Aorta (tissue), 5 donors: ENCODE measurements at places on chromosomes 2 and 18. TPM values are rescaled to one million over a fixed set of nuclear protein-coding genes. Genes with fewer than 3 reads are reported as not detected.

PNKD gene
- 91.2 TPM for polyA plus RNA-seq

DSG4 gene
- polyA plus RNA-seq: not detected

MC2R gene
- polyA plus RNA-seq: not detected

MARCO gene
- 0.54 TPM for polyA plus RNA-seq

REEP1 gene
- 4.5 TPM for polyA plus RNA-seq

ALPG gene
- not detected for polyA plus RNA-seq

ZSWIM2 gene
- polyA plus RNA-seq: not detected

SEMA4F gene
- polyA plus RNA-seq: 6.7 TPM

CEP192 gene
- polyA plus RNA-seq: 12.7 TPM

MEP1B gene
- polyA plus RNA-seq: not detected

C1QL2 gene
- 0.10 TPM for polyA plus RNA-seq

DOK1 gene
- 16.3 TPM for polyA plus RNA-seq

- no peak for DNase-seq
These were observed 277.8 kb downstream of the TCF4 start for GRCh38 chr18:55310044-55310676.

- DNase-seq: no peak
These were observed 316 bp downstream of the FKBP7 start for GRCh38 chr2:178478130-178478438.

DNA sequence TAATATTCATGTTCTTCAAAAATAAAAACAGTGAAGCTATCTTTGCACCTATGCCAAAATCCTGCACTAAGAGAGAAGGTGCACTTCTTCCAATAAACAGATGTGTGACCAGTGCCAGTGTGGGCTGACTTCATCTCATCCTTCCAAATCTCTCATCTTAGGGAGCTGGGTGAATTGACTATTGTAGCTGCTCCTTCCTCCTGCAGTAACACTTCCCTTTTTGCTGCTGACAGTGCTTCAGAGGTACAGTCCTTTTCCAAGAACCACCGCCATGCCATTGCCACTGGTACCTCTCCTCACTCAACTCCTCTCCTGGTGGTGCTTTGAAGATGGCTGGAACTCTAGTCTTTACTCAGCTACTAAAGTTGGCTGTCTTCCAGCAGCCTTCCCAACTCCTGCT, 42.1 kb upstream of the ARHGAP25 start:
- no peak for DNase-seq

DNA sequence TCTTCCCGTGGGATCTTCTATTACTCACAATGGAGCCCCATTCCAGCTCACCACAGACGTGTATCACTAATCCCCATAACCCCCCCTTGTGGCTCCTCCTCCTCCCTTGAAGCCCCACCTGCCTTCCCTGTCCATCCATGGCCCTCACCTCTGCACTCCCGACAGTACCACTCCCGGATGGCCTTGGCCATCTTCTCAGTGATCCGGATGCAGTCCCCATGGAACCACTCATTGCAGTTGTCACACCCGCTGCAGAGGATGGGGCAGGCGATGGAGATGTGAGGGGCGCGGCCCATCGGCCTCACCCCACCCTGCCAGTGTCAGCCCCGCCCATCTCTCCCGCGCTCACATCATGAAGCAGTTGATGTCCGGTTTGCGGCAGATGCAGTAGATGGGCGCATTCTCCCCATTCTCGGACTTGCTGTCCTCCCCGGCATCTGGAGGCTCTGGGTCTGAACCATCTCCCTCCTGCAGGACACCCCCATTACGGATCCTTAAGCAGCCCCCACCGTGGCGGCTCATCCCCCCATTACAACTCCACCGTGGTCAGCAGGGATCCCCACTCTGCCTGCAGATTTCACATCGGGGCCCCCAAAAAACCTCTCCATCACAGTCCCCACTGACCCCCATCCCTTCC, 983 bp downstream of the CXXC1 start:
- DNase-seq: no peak

GRCh38 chr18:31498574-31499524, 872 bp downstream of the DSG2 start:
- no peak for DNase-seq

GRCh38 chr2:221571025-221571550, 1.0 kb downstream of the EPHA4 start:
- no peak for DNase-seq

DNA sequence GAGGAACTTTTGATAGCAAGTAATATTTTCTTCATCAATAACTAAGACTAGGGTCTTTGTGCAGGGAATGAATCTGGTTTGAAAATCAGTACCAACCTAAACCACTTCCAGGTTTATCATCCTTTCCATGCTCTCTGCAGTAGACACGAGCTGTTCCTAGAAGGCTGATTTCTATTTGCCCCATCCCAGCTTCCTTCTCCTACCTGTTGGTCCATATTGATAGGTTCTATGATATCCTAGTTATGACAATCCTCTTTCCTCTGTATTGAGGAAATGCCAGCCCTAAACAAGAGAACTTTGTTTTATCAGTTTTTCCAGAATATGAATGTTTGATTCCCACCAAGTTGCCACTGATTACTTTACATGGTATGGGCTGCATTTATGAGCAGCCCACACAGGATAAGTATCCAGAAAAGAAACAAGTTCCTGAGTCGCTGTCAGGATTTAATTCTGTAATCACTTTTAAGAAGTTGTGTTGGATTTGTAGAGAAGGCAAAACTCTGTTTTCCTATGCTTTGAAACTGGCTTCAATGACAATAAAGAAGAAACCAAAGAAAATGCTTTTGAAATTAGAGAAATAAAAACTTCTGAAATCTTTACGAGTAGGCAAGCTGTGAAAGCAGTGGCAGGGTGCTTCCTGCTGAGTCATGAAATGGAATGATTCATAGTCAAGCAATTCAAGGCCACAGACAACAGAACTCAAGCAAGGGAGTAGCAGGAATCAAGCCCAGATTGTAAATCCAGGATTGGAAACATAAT, 37.3 kb upstream of the TANK start:
- peak; percentile 56 for DNase-seq

- DNase-seq: no peak
These were observed 28.3 kb downstream of the PKP4 start for GRCh38 chr2:158484892-158485556.

DNA sequence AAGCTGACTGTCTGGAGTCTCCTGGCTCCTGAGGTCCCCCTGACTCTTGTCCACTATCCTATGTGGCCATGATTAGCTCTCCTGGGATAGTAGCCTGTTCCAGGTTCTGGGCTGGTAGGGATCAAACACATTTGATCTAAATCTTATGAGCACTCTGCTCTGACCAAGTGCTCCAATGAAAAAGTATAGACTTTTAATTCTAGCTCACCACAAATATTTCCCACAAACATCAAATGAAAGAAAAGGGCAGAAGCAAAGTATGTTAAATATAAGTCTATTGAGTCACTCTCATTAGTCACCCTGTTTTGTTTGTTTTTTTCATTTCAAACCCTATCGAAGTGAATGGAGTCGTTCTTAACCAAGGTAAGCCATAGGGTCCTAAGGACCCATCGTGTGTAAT, 39.7 kb upstream of the NEDD4L start:
- no peak for DNase-seq

DNA sequence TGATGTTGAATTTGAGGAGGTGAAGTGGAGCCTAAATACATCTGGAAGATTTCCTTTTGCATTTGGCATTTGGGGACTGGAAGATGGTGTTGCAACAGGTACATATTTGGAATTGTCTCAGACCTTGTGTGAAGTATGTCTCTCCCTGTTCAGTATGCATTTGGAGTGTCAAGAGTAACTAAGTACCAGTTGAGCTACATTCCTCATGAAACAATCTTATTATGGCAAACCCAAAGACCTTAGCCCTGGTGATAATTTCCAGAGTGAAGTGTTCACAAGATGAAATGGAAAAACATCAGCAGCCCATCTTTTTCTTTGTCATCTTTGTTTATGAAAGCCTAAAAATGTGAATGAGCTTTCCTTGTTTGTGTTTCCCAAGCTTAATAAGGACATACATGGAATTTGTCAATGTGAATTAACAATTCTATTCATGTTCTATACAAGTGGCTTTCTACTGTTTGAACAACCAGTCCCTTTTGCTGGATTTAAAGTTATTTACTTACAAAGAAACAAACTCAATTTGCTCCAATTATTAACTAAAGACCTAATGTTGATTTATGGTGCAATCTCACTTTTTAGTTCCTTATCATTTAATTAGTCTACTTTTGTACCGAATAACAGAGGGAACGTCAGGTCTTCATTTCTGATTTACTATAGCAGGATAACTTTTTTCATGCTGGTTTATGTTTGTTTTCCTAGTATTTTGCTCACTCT, 42.1 kb upstream of the PPP1R1C start:
- DNase-seq: no peak

DNA sequence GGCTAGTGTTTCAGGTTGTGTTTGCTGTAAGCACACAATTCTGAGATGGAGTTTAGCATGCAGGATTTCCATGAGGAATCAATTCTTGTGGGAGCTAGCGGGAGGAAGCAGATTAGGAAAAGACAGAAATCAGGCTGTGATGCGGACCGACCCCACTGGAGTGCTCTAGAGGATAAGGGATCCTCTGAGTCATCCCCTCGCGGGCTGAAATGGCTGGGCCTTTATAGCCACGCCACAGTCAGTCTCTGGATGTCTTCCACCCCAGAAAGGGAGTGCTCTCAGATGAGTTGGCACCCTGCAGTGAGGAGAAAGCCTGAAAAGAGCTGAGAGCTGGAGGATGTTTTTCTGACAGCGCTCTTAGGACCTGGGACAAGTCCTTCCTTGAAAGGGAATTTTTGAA, 102.4 kb downstream of the GALNT3 start:
- DNase-seq: peak; percentile 76

DNA sequence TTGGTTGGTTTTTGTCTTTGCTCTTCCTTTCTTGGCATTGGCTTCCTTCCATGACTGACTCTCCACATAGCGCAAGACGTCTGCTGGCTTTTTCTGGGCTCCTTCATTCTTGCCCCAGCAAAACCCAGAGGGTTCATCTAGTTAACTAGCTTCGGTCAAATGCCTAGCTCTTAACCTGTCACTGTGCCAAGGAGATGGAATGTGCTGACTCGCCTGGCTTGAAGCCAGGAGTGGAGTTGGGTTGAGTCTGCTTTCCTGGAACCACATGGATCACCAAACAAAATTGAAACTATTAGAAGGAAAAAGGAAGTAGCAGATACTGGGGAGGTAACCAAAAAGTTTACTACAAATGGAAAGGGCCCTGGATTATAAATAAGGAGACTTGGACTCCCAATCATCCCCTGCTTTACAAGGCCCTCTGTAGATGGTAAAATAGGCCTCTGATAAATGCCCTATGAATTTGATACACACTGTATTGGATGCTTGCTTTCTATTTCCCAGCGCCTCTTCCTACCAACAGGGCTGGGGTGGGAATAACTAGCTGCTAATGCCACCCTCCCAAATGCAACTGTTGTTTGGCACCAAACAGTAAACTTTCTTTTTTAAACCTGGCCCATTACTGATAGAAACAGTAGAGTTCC, 11.3 kb downstream of the MALT1 start:
- peak; percentile 65 for DNase-seq

DNA sequence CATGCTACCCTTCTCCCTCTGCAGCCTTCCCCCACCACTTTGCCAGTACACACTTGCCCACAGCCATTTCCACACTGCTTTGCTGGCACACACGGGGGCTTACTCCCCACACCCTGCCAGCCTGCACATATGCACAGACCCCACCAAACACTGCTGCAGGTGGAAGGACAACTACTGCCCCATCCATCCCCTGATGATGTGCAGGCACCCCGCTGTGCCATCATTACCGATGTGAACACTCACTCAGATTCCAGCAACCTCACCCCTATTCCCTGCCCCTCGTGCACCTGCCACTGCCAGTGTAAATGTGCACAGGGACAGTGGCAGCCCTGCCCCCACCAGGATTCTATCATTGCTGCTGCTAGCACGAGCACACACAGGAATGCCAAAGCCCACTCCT, 1400.8 kb upstream of the DDX18 start:
- DNase-seq: no peak

- DNase-seq: no peak
These were observed 55.2 kb downstream of the UNC50 start for GRCh38 chr2:98663511-98664090.
